Lower leg skin (tissue), 4 donors: ENCODE measurements at places on chromosomes 3 and 15. TPM values are rescaled to one million over a fixed set of nuclear protein-coding genes. Genes with fewer than 3 reads are reported as not detected.

DNA sequence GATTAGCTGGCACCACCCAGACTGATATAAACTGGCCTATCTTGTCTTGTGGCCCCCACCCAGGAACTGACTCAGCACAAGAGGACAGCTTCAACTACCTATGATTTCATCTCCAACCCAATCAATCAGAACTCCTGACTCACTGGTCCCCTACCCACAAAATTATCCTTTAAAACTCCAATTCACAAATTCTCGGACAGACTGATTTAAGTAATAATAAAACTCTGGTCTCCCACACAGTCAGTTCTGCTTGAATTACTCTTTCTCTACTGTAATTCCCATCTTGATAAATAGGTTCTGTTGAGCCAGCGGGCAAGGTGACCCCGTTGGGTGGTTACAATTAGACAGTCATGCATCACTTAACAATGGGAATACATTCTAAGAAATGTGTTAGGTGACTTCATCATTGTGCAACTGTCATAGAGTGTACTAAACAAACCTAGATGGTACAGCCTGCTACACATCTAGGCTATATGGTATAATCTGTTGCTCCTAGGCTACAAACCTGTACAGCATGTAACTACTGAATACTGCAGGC lies 48.1 kb upstream of the MAP4 start:
- no peak for DNase-seq

DNA sequence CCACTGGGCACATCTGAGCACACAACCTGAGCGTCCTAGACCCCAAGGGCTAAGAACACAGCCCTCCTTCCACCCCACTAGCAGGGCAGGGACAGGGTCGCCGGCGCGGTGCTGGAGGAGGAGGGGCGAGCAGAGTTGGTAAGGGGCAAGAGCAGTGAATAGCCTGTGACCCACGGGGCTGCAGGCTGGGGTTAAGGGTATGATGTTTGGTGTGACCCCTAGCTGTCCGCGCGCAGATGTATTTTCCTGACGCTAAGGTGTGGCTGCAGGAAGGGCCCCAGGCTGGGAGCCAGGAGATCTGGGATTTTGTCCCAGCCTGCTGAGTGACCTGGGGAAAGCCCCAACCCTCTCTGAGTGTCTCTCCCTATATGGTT lies 1.3 kb upstream of the C15orf39 start:
- no peak for DNase-seq

ZNF80 gene
- total RNA-seq: not detected

- DNase-seq: no peak
Measured at GRCh38 chr15:56813995-56814394, 80.7 kb upstream of the ZNF280D start.
